ENCODE measurements at places on chromosomes 7 and 10.

DNA sequence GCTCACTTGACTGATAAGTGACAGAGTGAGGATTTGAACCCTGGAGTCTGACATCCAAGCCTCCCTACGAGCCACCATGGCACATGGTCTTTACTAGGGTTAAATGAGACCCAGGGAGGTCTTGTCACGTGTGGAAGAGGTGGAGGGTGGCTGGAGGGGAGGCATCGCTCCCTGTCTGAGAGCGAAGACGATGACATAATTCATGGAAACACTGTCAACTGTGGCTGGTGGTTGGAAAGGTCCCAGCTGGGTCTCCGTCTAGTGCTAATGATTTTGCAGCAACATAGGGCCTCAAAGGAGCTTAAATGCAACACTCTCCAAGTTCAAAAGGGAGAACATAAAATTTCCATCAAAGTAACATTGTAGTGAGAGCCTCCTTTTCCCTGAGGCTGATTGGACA, 99.9 kb upstream of the BAIAP2L1 start:
- DNase-seq: no peak

- DNase-seq: no peak
Measured at GRCh38 chr7:137818036-137818435, 28.7 kb downstream of the DGKI start.

- no peak for DNase-seq
Measured at GRCh38 chr10:62463364-62463763, 89.2 kb downstream of the ZNF365 start.

- no peak for DNase-seq
Measured at GRCh38 chr7:151558575-151558974, 38.9 kb upstream of the RHEB start.

GRCh38 chr7:79933144-79933543, 201.5 kb upstream of the GNAI1 start:
- no peak for DNase-seq
